Activated naive CD8-positive, alpha-beta T cell treated with anti-CD3 and anti-CD28 coated beads, Interleukin-2, amount 50 U/mL, for 24 hours (primary cell): ENCODE measurements at places on chromosomes 7 and 10.

- no peak for DNase-seq
Observed at GRCh38 chr10:79380946-79381721, 33.9 kb downstream of the PPIF start.

DNA sequence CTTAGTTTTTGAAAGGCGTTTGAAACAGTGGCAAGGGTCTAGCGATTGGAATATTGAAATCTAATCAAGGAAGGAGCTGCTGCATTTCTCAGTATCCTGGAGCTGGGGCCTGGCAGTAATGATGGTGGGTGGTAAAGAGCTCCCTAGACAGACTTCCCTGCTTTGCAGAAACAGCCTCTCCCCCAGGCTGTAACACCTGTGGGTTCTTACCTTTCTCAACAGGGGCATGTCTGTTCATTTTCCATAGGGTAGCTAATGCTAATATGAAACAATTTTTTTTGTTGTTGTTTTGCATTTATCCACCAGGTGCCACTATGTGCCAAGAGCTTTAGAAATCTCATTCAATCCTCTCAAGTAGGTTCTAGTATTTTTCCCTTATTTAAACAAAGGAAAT lies 345.5 kb downstream of the REEP3 start:
- DNase-seq = no peak

GRCh38 chr7:94052398-94053180 lies 48.4 kb upstream of the BET1 start:
- no peak for DNase-seq

- DNase-seq = no peak
Observed at GRCh38 chr7:139763330-139763729, 14.5 kb downstream of the HIPK2 start.
